SHP77 (cell line): ENCODE measurements at places on chromosomes 3 and 15.

DNA sequence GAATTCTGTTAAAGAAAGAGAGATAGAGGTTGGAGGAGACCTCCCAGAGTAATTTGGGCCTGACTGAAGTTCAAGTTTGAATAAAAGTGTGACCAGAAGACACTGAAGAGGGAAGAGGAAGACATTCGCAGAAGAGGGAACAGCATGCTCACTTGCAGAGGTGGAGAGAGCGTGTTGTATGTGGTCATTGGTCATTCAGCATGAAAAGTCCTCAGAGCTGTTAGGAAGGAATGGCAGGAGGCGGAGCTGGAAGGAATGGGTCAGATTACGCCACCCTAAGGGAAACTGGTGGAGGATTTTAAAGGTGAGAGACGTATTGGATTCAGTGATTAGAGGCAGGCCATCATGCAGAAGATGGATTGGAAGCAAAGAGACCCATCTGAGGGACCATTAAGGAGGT, 41.6 kb downstream of the IQCH start:
- DNase-seq: no peak

- no peak for DNase-seq
These were observed 42.6 kb upstream of the GCSAM start for GRCh38 chr3:112175646-112176045.

- no peak for DNase-seq
These were observed 51.4 kb downstream of the CPEB1 start for GRCh38 chr15:82595766-82596165.

- no peak for DNase-seq
These were observed 4.3 kb upstream of the COPG1 start for GRCh38 chr3:129245141-129245540.

GRCh38 chr15:87736891-87737389, 519.6 kb downstream of the NTRK3 start:
- DNase-seq: no peak

DNA sequence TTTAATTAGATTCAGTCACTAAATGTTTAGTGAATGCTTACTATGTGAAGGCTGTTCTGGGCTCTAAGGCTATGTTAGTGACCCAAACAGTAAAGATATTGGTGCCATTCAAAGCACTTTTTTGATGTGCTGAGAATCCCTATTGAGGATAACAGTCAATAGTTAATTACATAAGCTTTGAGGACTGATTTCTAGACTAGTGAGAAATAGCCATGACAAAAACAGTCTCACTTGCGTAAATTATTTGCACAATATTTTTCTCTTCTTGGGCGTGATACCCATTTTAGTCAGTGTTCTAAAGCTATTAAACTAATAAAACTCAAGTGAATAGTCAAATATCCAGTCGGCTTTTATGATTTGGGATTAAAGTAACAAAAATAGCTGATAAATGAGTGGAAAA, 74.6 kb downstream of the UBE2E2 start:
- DNase-seq: no peak

DNA sequence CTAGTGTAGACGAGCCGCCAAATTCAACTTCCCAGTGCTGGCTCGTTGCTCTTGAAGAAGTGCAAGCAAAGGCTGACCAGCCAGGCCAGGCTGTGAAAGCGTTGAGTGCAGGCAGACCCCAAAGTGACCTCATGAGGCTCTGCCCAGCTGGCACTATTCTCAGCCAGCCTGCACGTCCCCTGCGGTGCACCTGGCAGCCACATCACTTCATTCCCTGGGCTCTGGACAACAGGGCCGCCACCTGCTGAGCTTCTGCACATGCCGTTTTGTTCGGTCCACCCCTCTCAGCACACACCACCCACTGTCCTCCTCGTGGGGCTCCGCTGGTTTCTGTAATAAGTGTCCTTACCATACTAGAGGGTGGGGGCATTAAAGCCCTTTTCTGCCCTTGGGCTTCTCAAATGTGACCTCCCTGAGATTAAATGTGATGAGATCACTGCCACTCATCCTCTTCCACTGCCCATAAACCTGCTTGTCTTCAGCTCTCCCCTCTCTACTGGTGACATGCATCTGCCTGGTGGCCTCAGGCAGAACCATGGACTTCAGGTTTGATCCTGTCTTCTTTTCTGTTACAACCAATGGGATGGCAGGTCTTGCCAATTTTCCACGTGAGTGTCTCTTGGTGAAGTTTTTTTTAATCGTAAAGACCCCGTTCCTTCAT, 6.1 kb downstream of the RASGRF1 start:
- peak; percentile 65 for DNase-seq

DNA sequence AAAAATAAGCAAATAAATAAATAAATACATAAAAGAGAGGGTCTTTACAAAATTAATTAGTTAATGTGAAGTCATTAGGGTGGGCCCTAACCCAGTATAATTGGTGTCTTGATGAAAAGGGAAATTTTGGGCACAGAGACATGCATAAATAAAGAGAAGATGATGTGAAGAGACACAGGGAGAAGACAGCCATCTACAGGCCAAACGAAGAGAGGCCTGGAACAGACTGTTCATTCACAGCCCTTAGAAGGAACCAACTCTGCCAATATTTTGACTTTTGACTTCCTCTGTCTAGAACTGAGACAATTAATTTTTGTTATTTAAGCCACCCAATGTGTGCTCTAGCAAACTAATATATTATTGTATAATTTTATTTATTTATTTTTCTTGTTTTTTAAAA, 29.6 kb upstream of the SELENOK start:
- no peak for DNase-seq

- DNase-seq: no peak
These were observed 193.4 kb downstream of the PDZRN3 start for GRCh38 chr3:73431183-73431900.

GRCh38 chr3:66706890-66707289, 206.1 kb upstream of the LRIG1 start:
- DNase-seq: no peak
